ENCODE measurements at places on chromosomes 3 and 15.

GRCh38 chr3:17938313-17938712, 195.9 kb upstream of the TBC1D5 start:
- DNase-seq: no peak

- no peak for DNase-seq
Observed at GRCh38 chr3:160409812-160410610, 10.6 kb downstream of the SMC4 start.

GRCh38 chr3:168087539-168087938, 8.2 kb downstream of the GOLIM4 start:
- no peak for DNase-seq

- DNase-seq: no peak
Observed at GRCh38 chr3:169965562-169966427, 812 bp upstream of the SEC62 start.

GRCh38 chr3:193711964-193712598, 119.1 kb downstream of the OPA1 start:
- DNase-seq: no peak

DNA sequence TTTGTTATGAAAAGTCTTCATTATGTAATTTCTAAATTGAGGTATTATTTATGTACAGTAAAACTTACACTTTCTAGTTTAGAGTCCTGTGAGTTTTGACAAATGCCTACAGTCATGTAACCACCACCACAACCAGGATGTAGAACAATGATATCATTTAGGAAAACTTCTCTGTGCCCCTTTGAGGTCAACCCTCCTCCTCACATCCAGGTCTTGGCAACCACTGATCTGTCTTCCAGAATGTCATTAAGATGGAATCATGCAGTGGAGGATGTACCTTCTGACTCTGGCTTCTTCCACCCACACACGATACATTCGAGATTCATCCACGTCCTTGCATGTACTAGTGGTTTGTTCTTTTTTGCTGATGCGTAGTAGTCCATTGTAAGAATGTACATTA, 23.2 kb downstream of the MINAR1 start:
- DNase-seq: peak; percentile 41

DNA sequence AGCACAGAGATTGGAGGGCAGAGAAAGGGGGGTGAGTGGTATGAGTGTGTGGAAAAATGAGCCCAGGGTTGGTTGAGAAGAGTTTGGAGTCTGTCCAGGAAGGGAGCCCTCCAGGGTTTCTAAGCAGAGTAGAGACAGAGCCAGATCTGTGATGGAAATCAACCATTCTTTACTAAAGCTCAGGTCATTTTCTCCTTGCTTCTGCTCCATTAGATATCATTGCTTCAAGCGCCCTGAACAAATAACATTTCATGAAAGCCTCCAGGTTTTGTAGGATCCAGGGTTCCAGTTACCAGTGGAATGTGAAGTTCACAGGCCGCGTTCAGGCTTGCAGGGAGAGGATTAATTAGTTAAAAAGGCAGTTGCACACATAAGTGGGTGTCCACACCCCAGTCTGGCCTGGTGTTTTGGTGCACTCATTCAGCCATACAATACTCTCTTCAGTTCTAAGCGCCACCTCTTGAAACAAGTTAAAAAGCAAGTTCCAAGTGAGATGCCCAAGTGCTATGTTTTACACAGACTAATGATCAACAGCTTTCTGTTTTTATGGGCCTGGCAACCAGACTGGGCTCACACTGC, 16.4 kb upstream of the BOC start:
- DNase-seq: no peak

DNA sequence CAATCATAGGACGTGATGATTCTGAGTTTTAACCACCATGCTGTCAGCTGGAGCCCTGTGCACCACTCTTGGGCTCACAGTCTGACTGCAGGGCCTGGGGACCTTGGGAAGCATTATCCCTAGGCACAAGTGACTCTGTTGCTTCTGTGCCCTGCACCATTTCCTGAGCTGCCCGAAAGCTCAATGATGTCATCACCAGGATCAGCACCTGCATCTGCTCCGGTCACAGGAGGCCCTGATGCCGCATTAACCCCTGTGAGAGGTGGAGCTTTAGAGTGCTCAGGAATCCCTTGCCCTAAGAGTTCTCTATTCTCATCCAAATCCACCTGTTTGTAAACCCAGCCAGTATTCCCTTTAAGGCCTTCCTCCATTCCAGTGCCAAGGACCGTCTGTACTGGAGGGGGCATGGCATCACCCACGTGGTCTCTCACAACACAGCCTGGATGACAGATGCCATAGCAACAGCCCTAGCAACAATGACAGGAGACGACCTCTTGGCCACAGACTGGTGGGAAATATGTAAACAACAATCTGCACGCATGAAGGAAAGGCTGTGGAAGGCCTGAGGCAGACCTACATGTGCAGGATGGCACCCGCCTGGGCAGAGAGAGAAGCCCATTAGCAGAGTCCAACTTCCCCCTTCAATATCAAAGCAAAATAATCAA, 37.9 kb downstream of the NTRK3 start:
- no peak for DNase-seq

- no peak for DNase-seq
Observed at GRCh38 chr3:87191641-87192040, 35.5 kb upstream of the CHMP2B start.

DNA sequence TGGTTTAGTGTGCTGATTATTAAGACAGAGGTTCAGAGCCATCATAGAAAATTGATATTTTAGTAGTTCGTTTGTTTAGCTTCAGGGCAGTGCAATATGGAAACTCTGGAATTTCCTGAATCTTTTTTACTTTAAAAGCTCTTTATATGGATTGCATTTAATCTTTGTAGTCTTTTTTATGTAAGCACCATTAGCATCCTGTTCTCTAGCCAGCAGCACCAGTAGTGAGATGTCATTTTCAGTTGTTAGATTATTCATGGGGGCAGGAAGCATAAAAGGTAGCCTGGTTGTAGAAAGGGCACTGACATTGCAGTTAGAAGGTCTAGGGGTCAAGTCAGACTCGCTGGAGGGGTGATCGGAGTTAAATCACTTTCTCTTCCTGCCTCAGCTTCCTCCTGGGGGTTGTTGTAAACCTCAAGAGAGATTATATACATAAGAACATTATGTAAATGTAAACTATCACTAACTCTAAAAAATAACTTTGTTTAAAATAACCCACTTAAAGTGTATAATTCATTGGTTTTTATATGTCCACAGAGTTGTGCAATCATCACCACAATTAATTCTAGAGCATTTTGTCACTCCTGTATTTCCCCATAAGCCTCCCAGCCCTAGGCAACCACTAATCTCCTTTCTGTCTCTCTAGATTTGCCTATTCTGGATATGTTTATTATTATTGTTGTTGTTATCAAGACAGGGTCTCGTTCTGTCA, 31.4 kb upstream of the ITPKA start:
- no peak for DNase-seq

- no peak for DNase-seq
Observed at GRCh38 chr3:127038466-127038865, 55.6 kb downstream of the PLXNA1 start.

- no peak for DNase-seq
Observed at GRCh38 chr3:141646760-141647561, 91.1 kb upstream of the RNF7 start.

GRCh38 chr3:112017091-112017490, 17.4 kb upstream of the TMPRSS7 start:
- no peak for DNase-seq

- no peak for DNase-seq
Observed at GRCh38 chr15:40238532-40239403, at the start of gene PAK6. TSS of gene PAK6 (plus strand) at chr15:40239063. CDS start at chr15:40264786, 25,723 bp downstream.

- DNase-seq: no peak
Observed at GRCh38 chr15:58517252-58517681, 85.5 kb downstream of the LIPC start.

DNA sequence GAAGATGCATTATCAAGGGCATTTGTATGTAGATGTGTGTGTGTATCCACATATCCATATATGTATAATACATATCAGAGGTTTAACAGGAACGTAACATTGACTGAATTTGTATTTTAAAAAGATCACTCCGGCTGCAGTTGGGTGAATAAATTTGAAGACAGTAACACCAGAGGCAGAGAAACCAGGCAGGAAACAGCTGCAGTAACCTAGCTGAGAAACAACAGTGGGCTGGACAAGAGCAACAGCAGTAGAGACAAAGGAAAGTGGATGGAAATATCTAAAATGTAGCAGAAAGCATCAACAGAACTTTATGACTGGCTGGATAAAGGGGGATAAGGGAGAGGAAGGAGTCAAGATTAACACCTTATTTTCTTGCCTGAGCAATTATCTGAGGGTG, 68.3 kb upstream of the SETMAR start:
- no peak for DNase-seq

- DNase-seq: no peak
Observed at GRCh38 chr3:117932441-117932840, 1102.2 kb downstream of the IGSF11 start.
